ENCODE measurements at places on chromosomes 2 and 18.
A peak's percentile ranks its signal among the peaks of the same experiment; 100 is the strongest.

DNA sequence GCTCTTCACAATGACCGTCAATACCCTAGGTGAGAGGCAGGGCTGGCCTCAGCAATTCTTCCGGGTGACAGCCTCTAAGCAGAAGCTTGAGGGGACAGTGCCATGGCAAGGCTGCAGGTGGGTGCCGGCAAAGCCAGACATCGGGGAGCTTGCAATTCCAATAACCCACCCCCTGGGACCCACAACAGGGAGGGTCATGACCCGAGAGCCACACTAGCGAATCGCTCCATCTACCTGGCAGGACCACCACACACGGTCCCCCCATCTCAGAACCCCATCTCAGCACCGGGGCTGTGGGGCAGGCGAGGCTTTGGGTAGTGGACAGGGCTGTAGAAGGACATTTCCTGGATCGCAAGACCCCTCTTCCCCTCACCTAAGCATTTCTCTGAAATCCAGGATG, 177.2 kb downstream of the ACKR3 start:
- no peak for DNase-seq

- no peak for DNase-seq
Observed at GRCh38 chr2:239234191-239235175, 166.3 kb downstream of the HDAC4 start.

- no peak for DNase-seq
Observed at GRCh38 chr2:151668737-151669136, 65.5 kb downstream of the NEB start.

GRCh38 chr2:204279819-204280218, 265.5 kb upstream of the PARD3B start:
- no peak for DNase-seq

- no peak for DNase-seq
Observed at GRCh38 chr2:143558665-143559064, 429.4 kb downstream of the ARHGAP15 start.

DNA sequence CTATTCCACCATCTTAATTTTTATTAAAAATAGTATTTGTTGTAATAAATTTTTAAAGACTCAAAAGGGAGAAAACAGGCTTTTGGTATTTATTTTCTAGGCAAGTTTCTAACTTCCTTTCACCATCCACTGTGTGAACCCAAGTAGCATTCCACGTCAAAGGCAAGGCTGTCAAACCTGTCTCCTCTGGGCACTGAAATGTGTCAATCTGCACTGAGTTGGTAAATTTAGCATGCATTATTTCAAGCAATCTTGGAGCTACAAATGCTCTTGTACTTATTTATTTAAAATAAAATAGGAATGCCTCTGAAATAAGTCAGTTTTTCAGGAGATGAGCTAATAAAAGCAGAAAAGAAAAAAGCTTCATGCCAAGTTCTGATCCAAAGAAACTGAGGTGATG, 130.9 kb upstream of the CNTNAP5 start:
- DNase-seq: no peak

- DNase-seq: no peak
Observed at GRCh38 chr2:163347982-163348856, 387.6 kb downstream of the FIGN start.

DNA sequence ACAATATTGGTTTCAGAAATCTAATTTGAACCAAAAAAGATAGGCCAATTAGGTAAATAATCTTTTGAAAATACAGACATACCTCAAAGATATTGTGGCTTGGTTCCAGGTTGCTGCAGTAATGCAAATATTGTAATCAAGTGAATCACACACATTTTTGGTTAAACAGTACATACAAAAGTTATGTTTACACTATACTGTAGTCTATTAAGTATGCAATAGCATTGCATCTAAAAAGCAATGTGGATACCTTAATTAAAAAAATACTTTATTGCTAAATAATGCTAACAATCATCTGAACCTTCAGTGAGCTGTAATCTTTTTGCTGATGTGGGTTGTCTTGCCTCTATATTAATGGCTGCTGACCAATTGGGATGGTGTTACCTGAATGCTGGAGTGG, 67.3 kb downstream of the KYNU start:
- DNase-seq: no peak

GRCh38 chr2:218305383-218305782, 13.1 kb upstream of the TMBIM1 start:
- no peak for DNase-seq

DNA sequence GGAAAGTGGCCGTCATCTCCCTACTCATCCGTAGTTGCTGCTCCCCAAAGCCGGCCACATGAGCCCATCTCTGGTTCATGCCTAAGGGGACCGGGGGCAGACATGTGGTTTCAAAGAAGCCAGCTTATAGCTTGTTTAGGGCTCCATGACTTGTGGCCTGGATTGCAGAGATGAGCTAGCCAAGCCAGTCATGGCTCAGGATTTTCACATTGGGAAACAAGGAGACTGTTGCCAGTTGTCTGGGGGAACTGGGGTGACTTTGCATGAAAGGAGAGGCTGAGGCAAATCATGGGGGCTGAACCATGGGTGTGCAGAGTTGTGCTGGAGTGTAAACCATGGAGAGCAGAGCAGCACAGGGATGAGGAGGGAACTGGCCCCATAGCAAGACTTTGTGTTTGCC, 183.0 kb upstream of the APCDD1 start:
- no peak for DNase-seq

DNA sequence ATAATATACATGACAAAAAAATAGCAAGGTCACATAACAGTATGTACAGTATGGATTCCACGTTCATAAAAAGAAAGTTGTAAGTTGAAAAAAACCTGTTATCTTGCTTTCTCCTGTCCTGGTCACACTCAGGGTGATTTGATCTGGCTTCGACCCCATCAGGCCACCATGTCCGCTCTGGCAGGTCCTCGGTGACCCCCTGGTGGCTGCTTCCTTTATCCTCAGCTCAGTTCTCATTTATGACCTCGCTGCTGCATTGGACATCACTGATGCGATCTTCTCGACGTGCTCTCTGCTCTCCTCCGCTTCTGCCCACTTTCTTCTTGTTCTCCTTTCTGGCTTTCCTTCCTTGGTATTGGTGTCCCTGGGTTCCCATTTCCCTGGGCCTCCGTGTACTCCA, 29.7 kb downstream of the DGKD start:
- no peak for DNase-seq

GRCh38 chr2:44269831-44270230, 5.4 kb upstream of the SLC3A1 start:
- DNase-seq: no peak

DNA sequence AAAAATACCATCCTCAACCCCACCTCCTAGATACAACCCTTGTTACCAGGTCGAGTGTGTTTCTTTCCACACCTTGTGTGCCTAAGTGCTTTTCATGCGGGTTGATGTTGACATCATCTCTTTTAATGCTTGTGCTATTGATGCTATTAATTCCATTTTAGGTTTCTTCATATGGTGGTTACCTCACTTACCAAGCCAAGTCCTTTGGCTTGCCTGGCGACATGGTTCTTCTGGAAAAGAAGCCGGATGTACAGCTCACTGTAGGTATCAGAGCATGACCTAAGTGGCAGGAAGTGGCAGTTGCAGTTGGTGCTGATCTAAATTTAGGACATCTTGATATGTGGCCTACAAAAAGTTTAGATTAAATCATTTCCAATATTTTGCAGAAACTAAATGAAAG, 149.9 kb upstream of the TTC39C start:
- DNase-seq: no peak

- DNase-seq: no peak
Observed at GRCh38 chr2:149033716-149034115, 4.8 kb upstream of the LYPD6B start.

GRCh38 chr2:151395509-151396374, 14.0 kb upstream of the RIF1 start:
- no peak for DNase-seq

- DNase-seq: peak; percentile 70
Observed at GRCh38 chr2:203830304-203831055, 37.1 kb upstream of the CTLA4 start.

GRCh38 chr18:72652990-72653593, 109.0 kb upstream of the CBLN2 start:
- DNase-seq: peak; percentile 42

DNA sequence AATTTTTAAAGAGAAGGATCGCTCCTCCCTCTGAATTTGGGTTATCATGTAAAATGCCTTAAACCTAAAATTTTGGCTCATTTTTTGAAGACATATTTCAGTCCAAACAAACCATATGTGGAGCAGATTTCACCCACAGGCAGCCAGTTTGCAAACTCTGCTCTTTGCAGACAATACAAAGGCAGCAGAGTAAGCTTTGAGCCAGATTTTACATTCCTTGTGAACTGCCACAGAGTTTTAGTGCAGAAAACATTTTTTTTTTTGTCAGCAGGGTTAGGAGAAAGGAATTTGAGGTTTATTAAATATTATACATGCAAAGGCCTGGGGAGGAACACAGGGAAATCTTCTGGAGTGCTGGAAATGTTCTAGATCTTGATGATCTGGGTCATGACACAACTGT, 171.9 kb upstream of the FN1 start:
- DNase-seq: no peak

DNA sequence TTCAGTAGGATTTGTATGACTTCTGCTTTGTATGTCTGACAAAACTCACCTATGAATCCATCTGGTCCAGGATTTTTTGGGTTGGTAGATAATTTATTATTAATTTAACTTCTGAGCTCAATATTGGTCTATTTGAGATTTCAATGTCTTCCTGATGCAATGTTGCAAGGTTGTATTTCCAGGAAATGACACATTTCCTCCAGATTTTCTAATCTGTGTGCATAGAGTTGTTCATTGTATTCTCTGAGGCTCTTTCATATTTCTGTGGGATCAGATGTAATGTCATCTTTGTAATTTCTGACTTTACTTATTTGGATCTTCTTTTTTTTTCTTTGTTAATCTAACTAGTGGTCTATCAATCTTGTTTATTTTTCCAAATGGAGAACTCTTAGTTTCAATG, 584.7 kb upstream of the SETBP1 start:
- no peak for DNase-seq

DNA sequence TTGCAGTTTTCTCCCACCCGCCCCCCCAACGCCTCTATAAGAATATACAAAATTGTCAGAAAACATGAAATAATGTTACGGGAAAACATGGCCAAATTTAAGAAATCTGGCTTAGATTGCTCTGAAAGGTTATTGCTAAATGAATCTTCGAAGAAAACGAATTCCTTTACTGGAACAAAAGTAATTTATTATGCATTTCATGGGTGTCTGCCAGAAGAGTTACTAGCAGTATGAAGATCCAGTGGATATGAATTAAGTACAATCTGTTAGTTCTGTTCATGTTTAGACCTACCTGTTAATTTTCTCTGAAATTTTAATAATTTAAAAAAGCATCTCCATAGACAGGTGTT, 21.9 kb downstream of the GATA6 start:
- DNase-seq: no peak

DNA sequence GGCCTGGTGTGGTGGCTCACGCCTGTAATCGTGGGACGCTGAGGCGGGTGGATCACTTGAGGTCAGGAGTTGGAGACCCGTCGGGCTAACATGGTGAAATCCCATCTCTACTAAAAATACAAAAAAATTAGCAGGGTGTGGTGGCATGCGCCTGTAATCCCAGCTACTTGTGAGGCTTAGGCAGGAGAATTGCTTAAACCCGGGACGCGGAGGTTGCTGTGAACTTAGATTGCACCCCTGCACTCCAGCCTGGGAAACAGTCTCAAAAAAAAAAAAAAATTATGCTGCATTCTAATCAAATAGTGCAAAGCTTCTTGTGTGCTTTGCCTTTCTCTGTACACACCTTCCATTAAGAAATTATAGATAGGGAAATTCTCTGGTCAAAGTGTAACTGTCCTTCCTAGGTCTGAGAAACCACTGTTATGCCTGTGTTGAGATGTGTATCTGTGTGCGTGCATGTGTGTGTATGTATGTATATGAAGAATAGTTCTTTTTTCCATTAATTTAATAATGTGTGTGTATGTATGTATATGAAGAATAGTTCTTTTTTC, 2.5 kb downstream of the CD28 start:
- no peak for DNase-seq

- DNase-seq: no peak
Observed at GRCh38 chr2:45943219-45944044, 292.0 kb downstream of the PRKCE start.

GRCh38 chr2:216539791-216540241, 41.2 kb downstream of the RPL37A start:
- DNase-seq: no peak

DNA sequence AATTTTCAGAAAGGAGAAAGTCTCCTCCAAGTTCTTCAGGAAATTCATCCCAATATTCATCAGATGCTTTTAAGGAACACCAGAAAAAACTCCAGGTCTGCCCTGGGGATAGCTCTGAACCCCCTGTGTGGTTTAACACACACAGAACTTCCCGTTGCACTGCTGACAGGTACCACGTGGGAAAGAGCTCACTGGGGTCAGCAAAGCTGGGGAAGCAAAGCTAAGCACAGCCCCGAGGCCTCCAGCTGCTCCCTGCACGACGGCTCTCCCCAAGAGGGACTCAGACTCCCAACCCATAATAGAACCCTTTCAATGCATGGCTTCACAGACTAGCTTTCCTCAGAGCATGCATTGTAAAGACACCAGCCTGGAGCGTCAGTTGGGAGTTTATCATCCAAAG, 28.0 kb downstream of the ADI1 start:
- DNase-seq: no peak

GRCh38 chr18:60018618-60019462, 119.0 kb downstream of the PMAIP1 start:
- no peak for DNase-seq

DNA sequence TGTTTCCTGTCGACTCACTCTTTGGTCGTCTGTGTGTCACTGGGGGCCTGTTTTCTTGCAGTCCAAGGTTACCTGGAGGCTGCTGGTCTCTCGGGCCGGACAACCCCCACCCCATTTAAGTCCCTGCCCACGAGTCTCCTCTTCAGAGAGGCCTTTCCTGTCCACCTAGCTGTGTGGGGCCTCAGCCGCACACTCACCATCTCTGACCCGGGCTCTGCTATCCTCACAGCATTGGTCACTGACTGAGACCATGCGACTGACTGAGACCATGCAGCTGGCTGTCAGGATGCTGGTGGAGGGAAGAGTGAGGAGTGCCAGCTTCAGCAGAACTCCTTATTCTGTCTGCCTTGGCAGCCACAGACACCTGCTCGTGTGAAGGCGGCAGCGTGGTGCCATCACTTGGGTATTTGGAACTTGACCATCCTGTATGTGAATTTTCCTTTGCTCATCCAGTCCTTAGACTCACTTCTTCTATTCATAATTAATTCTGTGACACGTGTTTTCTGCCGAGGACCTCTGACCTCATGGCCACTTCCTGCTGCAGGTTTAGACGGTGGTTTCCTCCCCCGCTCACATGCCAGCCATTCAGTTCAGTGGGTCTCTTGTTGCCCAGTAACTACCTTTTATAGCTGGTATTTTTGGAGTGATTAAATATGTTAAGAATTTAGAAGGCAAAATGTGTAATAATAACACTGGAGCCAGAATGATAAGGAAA, 47.5 kb upstream of the ASB1 start:
- DNase-seq: peak; percentile 33

GRCh38 chr2:113118263-113118657, 9.1 kb upstream of the IL1RN start:
- no peak for DNase-seq

DNA sequence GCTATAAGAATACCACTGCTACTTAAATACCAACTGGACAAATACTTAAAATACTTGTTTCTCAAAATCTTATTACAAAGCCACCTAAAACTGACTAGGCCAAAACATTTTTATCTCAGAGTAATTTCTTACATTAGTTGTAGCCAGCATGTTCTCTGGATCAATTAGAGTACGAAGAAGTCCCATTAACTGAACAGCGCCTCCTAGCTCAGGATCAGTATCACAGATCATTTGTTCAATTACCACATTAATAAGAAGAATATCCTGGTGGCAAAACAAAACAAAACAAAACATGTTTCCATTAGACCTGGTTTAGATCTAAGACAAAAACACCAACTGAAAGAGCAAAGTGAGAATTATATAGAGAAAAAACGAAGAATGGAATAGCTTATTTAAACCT, 36.0 kb downstream of the PPP4R3B start:
- DNase-seq: no peak
